Heart right ventricle (tissue), 16 donors: ENCODE measurements at places on chromosomes 3 and 15. TPM values are rescaled to one million over a fixed set of nuclear protein-coding genes. Genes with fewer than 3 reads are reported as not detected.

AHSG gene
- not detected for total RNA-seq

SUSD5 gene
- 0.40 TPM for total RNA-seq

PLIN1 gene
- 21.4 TPM for total RNA-seq

LRRC31 gene
- total RNA-seq, result not detected

TIPARP gene
- 19.8 TPM for total RNA-seq

MUC13 gene
- not detected for total RNA-seq
